ENCODE measurements at places on chromosomes 13 and 19. TPM values are rescaled to one million over a fixed set of nuclear protein-coding genes. Genes with fewer than 3 reads are reported as not detected.

- no peak for DNase-seq
These were observed 382.8 kb downstream of the FOXO1 start for GRCh38 chr13:40283666-40284065.

- no peak for DNase-seq
These were observed 73.9 kb downstream of the TNFRSF19 start for GRCh38 chr13:23644126-23644419.

DNA sequence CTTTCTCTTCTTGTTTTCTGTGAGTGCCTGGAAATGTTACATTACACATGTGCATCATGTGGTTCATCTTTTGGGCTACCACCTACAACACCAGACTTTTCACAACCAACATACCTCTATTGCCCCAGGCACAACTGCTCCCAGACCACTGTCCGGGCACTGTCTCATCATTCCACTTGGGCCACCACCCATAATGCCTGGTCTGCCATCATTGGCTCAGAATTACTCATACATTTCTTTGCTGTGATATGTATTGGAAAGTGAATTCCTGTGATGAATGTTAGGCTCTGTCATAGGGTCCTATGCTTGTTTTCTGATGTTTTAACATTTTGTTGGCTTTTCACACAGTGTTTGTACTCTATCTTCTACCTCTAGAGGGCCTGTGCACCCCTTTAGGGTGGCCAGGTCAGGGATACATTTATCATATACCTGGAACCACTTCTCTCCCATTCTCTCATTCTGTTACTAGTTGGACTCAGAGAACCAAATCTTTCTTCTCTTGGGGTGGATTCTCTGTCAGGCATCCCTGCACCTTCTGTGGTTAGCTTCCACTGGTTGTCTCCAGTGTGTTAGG lies 172.8 kb downstream of the NHLRC3 start:
- DNase-seq = no peak

GRCh38 chr13:51776179-51776578 lies 27.8 kb downstream of the DHRS12 start:
- DNase-seq = no peak

- DNase-seq = no peak
These were observed 19.8 kb upstream of the ATP11A start for GRCh38 chr13:112669881-112670499.

DNA sequence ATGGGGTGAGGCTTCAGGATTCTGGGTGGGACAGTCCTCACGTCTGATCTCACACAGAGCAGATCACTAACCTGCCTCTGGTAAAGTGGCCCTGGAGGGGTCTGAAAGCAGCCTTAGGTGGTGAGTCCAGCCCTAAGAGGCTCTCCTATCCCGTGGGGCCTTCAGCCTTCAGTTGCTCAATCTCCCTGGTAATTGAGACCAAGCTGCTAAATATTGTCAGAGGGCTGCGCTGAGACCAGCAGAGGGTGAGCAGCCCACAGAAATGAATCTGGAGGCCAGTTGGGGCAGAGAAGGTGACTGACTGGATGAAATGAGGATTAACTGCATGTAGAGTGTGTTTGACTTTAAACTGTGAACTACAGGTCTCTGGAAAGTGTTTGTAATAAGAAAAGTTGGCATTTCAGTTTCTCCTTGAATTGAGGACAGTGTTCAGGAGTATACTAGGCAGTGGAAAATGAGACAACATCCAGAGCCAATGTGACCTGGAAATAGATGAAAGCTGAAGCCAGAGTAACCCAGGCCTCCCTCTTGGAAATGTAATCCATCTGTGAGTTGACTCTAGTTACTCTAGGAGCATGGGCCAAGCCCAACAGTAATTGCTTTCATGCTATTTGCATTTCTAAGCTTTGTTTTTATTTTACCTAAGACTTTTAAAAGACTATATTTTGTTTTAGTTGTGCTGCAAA lies 14.3 kb upstream of the HSPH1 start:
- no peak for DNase-seq

DNA sequence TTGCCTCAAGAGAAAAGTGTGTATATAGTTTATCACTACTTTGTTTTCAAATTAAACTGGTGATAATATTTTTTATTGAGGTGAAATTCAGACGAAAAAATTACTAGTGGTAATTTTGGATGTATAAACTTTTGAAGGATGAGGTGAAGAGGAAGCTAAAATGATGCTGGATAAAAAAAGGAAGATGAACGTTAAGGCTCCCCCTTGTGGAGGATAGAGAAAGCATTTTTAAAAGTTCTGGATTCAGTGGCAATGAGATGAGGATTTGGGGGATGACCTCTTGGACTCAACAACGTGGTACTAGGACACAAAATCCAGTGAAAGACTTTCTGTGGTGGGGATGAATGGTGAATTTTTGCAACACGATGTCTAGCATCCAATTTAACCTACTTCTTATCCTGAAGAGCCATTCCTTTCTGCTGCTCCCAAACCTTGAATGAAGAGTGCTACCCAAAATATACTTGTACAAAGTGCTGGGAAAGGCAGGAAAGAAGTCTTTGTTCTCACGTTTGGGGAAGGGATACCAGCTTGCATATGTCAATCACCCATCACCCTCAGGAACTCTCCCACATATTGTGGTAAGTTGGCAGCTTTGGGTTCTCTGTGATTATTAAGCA lies 7.3 kb upstream of the SIGLEC5 start:
- no peak for DNase-seq

DNA sequence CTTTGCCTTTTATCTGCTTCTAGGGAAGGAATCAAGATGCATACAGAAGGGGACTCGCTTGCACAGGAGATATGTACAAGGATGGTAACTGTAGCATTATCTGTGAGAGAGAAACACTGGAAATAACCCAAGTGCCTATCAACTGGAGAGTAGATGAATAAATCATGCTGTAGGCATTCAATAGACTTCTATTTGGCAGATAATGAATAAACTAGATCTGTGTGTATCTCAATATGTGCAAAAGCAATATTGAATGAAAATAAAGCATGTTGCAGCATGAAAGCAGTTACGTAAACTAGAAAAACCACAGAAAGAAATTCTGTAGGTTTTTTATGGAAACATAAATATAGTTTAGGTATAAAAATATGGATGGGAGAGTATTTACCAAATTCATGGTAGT lies 38.6 kb upstream of the RGCC start:
- DNase-seq = no peak

RCBTB1 gene
- 14.2 TPM for total RNA-seq

ZNF442 gene
- total RNA-seq = 1.0 TPM

CYP2B6 gene
- total RNA-seq = not detected

TNFAIP8L1 gene
- 4.3 TPM for total RNA-seq

TMEM221 gene
- total RNA-seq = not detected

CYP2S1 gene
- 0.39 TPM for total RNA-seq

All from CD8-positive, alpha-beta T cell (primary cell).